GM19239 (cell line): ENCODE measurements at places on chromosomes 2 and 18.

- DNase-seq = no peak
Measured at GRCh38 chr18:9755615-9756014, 47.5 kb downstream of the RAB31 start.

GRCh38 chr2:120404941-120405758 is 59.2 kb downstream of the INHBB start:
- no peak for DNase-seq

- no peak for DNase-seq
Measured at GRCh38 chr18:71075147-71075546, 786.3 kb downstream of the SOCS6 start.

GRCh38 chr2:99984799-99985515 is 157.4 kb downstream of the AFF3 start:
- no peak for DNase-seq

GRCh38 chr2:210617732-210618330 is 61.4 kb downstream of the CPS1 start:
- DNase-seq = no peak

GRCh38 chr2:120953066-120953756 is 217.5 kb downstream of the GLI2 start:
- no peak for DNase-seq

GRCh38 chr2:20107776-20108175 is 56.3 kb upstream of the LAPTM4A start:
- DNase-seq = no peak

DNA sequence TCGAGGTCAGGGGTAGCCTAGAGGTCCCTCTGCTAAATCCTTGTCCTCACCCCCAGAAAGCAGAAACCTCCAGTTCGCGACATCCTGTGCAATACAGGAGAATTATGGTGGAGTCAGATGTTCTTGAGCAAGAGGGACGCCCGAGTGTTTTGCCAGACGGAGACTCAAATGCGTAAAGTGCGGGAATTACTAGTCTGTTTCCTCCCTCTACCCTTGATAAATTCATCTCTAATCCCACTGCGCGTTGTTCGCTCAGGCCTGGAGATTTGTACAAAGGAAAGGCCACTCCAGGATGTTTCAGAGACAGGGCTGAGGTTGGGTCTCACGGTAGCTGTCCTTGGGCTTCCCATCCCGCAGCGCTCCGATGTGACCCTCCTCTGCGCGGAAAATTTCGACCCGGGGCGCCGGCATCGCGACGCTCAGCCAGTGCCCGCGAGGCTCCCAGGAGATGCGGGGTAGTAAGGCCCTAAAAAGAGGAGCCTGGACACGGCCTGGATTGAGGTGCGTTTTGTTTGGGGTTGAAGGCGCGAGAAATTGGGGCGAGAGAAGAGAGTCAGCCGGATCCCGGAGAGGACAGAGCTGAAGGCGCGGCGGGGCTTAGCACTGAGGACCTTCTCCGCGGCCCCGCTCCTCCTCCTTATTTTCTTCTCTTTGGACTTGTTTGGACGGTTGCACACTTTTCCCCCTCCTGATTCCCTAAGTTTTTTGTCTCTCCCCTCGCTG is 2.6 kb upstream of the NEUROD1 start:
- DNase-seq = no peak

DNA sequence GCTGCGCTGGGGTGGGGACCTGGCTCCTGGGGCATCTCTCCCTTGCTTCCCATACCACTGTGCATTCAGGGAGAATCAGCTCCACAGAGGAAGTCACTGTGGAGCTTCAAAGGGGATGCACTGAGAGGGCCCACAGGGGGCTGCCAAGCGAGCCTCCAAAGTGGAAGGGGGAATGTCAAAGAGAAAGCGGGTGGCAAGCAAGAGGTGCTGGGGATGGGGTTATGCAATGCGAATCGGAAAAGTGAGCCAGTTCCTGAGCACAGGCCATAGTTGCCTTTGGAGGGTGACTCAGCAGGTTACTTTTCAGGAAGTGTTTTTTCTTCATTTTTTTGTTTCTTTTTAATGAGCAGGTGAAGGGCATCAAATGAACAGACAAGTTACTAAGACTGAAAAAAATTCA is 17.6 kb downstream of the PMAIP1 start:
- no peak for DNase-seq
